ENCODE measurements at places on chromosomes 5 and 9. TPM values are rescaled to one million over a fixed set of nuclear protein-coding genes. Genes with fewer than 3 reads are reported as not detected.

GPSM1 gene
- total RNA-seq, result 71.5 TPM

UNC13B gene
- 20.2 TPM for total RNA-seq

LHX3 gene
- not detected for total RNA-seq

SPATA31C1 gene
- 0.17 TPM for total RNA-seq

CDX1 gene
- 0.28 TPM for total RNA-seq

CAMK4 gene
- total RNA-seq, result 15.8 TPM

SMC2 gene
- 34.9 TPM for total RNA-seq

PTBP3 gene
- 42.7 TPM for total RNA-seq

C1QTNF2 gene
- 6.2 TPM for total RNA-seq
